Ovary (tissue), 10 donors: ENCODE measurements at places on chromosomes 1 and 21. TPM values are rescaled to one million over a fixed set of nuclear protein-coding genes. Genes with fewer than 3 reads are reported as not detected.

GRCh38 chr1:219179293-219179692 is 5.6 kb downstream of the LYPLAL1 start:
- H3K4me3 ChIP-seq = no peak overlapping the region
- peaks cover 9% of the 10 kb centered on the region for H3K4me1 ChIP-seq
- H3K27me3 ChIP-seq = no peaks in the 10 kb centered on the region
- no peak for DNase-seq
- no peaks in the 10 kb centered on the region for H3K36me3 ChIP-seq
- H3K27ac ChIP-seq = no peak overlapping the region

DNA sequence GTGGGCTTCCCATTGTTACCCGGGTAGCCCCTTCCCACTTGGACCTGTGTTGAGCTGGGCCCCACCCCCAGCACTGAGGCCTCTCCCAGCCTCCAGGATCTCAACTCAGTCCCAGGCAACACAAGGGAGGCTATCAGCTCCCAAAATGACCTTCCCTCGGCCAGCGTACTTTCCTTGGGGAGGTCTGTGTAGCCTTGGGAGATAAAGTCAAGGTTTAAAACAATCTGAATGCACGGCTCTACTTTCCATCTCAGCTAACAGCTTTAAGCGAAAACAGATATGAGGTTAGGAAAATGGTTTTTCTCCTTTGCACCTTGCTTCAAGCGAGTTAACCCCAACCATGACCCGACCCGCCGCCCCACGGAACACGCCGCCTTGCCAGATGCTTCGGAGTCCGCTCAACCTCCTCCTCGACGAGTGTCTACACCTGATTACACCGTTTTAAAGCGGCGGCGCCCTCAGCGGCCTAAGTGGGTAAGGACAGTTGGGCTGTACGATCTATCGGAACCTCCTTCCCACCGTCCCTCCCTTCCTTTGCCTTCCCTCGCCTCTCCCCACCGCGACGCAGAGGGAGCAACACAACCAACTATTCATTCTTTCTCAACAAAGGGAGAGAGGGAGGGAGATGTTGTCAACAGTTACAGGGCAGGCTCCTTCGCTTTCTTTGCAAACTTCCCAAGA is 1.1 kb downstream of the BCAR3 start:
- DNase-seq = peak; percentile 84
- no peaks in the 10 kb centered on the region for H3K36me3 ChIP-seq
- peak overlapping the region; percentile 70 for H3K4me3 ChIP-seq

GRCh38 chr1:27912429-27912828 is 22.4 kb upstream of the SMPDL3B start:
- no peaks in the 10 kb centered on the region for H3K4me1 ChIP-seq
- H3K36me3 ChIP-seq = no peaks in the 10 kb centered on the region
- H3K27ac ChIP-seq = no peak overlapping the region
- H3K4me3 ChIP-seq = no peak overlapping the region
- DNase-seq = no peak
- H3K27me3 ChIP-seq = no peaks in the 10 kb centered on the region

- H3K4me1 ChIP-seq = no peaks in the 10 kb centered on the region
- H3K27me3 ChIP-seq = no peaks in the 10 kb centered on the region
- no peak overlapping the region for H3K27ac ChIP-seq
- no peak for DNase-seq
Observed at GRCh38 chr1:245503548-245503947, 348.8 kb downstream of the KIF26B start.

The TIAM1 gene
- total RNA-seq = 3.8 TPM

DNA sequence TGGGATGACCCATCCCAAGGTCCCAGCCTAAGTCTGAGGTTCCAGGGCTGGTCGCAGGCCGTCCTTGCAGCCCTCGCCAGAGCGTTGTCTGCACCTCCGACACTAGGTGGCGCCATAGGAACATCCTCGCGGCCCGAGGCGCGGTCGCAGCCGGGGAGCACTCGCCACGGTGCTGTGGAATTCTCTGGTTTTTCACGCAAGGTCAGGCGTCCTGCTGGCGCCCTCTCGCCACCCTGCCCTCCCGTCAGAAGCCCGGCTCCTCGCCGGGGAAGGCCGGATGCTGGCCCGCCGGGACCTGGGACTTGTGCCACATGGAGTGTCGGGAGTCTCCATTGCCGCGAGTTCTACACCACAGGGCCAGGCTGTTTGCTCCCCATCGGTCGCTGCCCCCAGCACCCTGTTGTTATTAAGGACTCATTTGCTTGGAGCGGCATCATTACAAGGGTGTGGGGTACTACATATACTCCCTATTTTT is 196.8 kb upstream of the LMO4 start:
- H3K4me1 ChIP-seq = no peaks in the 10 kb centered on the region
- peak; percentile 86 for DNase-seq
- H3K27me3 ChIP-seq = no peaks in the 10 kb centered on the region
- H3K27ac ChIP-seq = peak overlapping the region; percentile 74
- H3K4me3 ChIP-seq = peak overlapping the region; percentile 50

DNA sequence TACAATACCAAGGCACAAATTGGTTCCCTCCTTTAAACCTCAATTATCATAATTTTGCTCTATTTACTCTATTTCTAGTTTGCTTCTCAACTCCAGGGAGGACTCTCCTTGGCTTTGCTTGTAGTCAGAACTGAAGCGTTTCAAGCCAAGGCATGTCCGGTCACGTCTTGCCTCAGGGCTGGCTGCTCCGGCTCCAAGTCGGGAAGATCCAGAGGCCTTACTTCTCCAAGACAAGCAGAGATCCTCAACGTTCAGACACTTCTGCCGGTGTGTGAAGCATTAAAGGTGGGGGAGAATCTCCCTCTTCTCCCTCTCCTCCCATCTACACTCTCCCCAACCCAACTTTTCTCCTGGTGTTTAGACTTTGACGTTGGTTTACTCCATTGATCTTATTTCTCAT is 7.2 kb upstream of the HHAT start:
- H3K36me3 ChIP-seq = no peaks in the 10 kb centered on the region
- H3K4me3 ChIP-seq = no peak overlapping the region
- no peaks in the 10 kb centered on the region for H3K4me1 ChIP-seq
- H3K27me3 ChIP-seq = no peaks in the 10 kb centered on the region
- DNase-seq = no peak

- DNase-seq = peak; percentile 74
- no peaks in the 10 kb centered on the region for H3K27me3 ChIP-seq
- no peaks in the 10 kb centered on the region for H3K36me3 ChIP-seq
- no peaks in the 10 kb centered on the region for H3K4me1 ChIP-seq
- H3K4me3 ChIP-seq = no peak overlapping the region
- H3K27ac ChIP-seq = no peak overlapping the region
Observed at GRCh38 chr1:3785045-3785444, 11.3 kb downstream of the LRRC47 start.

DNA sequence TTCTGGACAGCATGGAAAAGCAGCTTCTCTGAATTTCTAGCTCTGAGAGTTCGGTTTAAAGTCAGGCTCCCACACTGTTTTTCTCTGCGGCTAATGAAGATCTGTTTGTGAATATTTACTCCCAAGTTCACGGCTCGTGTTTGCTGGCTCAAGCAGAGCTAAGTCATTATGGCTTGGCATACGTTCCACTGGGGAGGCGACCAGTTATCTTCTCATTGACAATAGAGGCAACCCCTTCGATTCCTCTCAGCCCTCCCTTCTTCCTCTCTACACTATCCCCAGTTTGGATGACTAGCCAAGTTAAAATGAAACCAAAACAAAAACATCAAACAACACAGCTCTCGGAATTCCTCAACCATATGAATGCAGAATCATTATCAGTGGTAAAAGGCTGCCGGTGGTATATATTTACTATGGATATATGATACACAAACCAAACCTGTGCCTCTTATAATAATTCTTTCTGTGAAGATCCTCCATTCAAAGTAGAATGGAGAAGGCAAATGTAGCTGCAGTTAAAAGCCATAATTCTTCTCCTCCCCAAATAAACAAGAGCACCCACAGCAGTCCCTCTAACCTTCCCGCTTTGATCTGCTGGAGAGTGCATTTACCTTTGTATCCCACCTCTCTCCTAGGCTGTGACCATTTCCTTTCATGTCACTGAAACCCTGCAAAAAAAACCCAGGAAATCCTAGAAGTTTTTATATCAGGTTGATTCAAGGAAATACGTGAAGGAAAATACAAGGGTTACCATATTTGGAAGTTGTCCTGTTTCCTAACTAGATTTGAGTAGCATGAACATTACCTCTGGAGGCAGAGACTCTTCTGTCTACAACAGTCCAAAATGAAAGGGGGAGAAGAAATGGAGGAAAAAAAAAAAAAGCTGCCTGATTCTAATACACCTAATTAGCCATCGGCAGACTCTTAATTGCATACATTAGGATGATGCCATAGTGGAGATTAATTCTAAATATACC is 108.3 kb upstream of the USH2A start:
- H3K36me3 ChIP-seq = no peaks in the 10 kb centered on the region
- H3K27me3 ChIP-seq = no peaks in the 10 kb centered on the region
- no peak overlapping the region for H3K27ac ChIP-seq
- DNase-seq = no peak

DNA sequence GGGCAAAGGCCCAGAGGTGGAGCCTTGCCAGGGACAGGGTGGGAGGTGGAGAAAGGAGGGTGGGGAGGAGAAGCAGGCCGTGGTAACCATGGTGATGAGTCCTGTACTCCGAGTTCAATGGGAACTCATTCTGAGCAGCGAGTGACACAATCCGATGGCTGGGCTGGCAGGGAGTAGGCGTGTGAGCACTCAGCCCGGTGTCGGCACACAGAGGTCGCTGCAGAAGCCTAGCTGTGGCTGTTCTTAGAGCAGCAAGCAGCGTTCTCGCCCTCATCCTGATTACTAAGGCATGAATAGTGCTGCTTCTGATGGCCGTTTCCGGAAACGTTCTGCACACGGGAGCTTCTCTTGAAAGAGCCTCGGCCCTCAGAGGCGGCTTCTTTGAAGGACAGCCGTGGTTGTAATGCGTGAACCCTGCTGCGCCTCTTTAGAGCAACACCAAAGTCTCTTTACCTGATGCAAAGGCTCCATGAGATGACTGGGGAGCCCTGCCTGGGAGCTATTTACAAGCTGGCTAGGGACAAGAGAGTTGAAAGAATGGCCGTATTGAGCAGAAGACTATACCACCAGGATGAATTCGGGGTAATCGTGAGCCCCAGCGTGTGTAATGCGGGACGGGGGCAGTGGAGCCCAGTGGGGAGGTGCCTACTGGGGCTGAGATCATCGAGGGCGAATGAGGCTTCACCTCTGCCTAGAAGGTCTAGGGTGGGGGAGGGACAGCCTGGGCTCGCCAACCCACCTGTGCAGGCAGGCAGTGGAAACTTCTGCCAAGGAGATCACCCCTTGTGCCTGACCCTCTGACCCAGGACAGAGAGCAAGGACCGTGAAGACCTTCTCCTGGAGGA is 72.8 kb upstream of the PAX7 start:
- DNase-seq = no peak
- H3K4me3 ChIP-seq = no peak overlapping the region
- no peaks in the 10 kb centered on the region for H3K4me1 ChIP-seq
- no peak overlapping the region for H3K27ac ChIP-seq
- H3K27me3 ChIP-seq = no peaks in the 10 kb centered on the region

DNA sequence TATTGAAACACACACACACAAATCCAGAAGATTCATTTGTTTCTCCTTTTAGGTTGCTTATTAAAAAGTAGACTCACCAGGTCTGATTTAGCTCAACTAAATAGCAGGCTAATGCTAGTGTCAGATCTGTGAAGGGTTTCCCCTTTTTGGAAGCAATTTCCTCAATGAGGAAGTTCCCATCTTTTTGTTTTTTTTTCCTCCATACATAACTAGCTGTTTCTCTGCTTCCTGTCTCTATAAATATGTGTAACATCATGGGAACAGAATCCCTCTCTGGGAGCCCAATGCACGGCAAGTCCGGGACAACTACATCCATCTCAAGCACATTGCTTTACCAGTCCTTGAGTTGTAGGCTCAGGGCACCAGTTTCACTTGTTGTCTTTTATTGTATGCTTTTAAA is 1421.1 kb downstream of the PLA2G4A start:
- no peaks in the 10 kb centered on the region for H3K27me3 ChIP-seq
- no peak overlapping the region for H3K4me3 ChIP-seq
- DNase-seq = no peak

- H3K4me1 ChIP-seq = peaks cover 2% of the 10 kb centered on the region
- DNase-seq = no peak
- H3K36me3 ChIP-seq = no peaks in the 10 kb centered on the region
- no peaks in the 10 kb centered on the region for H3K27me3 ChIP-seq
Observed at GRCh38 chr1:43305926-43306687, 5.3 kb downstream of the TIE1 start.

DNA sequence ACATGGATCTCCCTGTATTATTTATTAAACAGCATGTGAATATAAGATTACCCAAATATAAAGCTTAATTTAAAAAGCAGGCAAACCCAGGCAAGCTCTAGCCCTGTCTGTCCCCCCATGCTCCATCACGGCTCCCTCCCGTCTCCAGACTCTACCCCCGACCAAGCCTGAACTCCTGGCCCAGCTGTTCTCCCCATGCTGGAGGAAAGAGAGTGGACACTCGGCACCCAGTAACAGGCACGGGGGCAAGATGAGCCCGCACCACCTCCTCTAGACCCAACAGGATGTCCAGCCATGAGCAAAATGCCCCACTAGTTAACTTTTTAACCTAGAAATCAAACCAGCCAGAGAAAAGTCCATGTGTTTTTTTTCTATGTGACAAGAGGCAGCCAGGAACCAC is 19.3 kb downstream of the SLC19A1 start:
- peak; percentile 7 for DNase-seq
- H3K27me3 ChIP-seq = no peaks in the 10 kb centered on the region
- H3K4me1 ChIP-seq = peaks cover 4% of the 10 kb centered on the region
- no peaks in the 10 kb centered on the region for H3K36me3 ChIP-seq
- H3K27ac ChIP-seq = no peak overlapping the region

The PPIAL4G gene
- total RNA-seq = 0.05 TPM

The AP4B1 gene
- total RNA-seq = 16.6 TPM

The SLAMF7 gene
- total RNA-seq = 3.7 TPM

The SIKE1 gene
- 29.6 TPM for total RNA-seq

The BATF3 gene
- total RNA-seq = 2.1 TPM

GRCh38 chr1:187641015-187641414 is 812.3 kb downstream of the PLA2G4A start:
- no peak overlapping the region for H3K4me3 ChIP-seq
- H3K4me1 ChIP-seq = no peaks in the 10 kb centered on the region
- no peaks in the 10 kb centered on the region for H3K36me3 ChIP-seq
- no peak overlapping the region for H3K27ac ChIP-seq
- DNase-seq = no peak
- no peaks in the 10 kb centered on the region for H3K27me3 ChIP-seq

DNA sequence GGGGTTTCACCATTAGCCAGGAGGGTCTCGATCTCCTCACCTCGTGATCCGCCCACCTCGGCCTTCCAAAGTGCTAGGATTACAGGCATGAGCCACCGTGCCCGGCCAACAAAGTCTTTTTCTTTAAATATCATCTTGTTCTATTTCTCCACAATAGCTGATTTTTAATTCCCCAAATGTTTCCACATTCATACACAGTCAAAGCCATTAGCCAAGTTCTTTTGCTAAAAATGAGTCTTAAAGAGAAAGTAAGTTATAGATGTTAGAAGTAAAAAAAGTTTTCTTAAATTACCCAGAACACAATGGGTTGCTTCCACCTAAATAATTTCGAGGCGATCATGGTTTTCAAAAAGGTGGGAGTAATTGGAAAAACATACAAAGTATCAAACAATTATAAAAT is 30.6 kb downstream of the C2CD2 start:
- no peak overlapping the region for H3K4me3 ChIP-seq
- H3K36me3 ChIP-seq = no peaks in the 10 kb centered on the region
- H3K27me3 ChIP-seq = no peaks in the 10 kb centered on the region
- peaks cover 21% of the 10 kb centered on the region for H3K4me1 ChIP-seq
